Fibroblast of upper back skin (primary cell): ENCODE measurements at places on chromosomes 1 and 21.

DNA sequence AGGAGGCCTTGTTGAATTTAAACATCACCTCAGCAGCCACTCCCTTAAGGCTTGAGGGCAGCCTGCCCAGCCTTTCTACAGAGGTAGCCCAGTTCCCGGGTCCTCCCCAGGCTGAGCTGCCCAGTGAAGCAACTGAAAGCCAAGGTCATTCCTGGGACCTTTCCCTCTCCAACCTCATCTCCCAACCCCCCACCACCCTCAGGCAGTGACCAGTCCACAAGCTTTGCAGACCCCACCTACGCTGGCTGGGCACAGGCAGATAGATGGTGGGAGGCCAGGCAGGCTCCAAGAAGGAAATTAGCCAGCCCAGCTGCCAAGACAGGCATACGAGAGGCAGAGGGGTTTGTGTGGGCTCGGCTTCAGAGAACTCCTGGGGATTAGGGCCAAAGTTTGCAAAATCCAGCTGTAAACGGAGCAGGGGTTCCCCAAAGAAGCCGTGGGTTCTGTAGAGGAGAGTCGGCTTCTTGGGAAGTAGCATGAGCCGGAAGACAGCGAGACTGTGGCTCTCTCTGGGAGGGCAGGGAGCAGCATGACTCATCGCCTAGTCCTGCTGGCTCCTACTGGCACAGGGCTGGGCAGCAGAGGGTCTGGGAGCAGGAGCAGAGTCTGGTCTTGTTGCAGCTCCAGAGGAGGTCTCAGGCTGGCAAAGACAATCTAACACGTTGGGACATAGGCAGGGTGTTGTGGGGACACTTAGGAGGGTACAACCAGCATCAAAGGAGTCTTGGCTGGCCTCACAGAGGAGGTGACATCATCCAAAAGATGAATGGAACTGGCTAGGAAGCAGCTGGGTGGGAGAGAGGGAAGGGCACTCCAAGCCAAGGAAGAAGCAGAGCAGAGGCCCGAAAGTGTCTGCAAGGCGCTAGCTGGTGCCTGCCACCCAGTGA is 2.8 kb upstream of the ZC3H12A start:
- DNase-seq, result peak; percentile 90

DNA sequence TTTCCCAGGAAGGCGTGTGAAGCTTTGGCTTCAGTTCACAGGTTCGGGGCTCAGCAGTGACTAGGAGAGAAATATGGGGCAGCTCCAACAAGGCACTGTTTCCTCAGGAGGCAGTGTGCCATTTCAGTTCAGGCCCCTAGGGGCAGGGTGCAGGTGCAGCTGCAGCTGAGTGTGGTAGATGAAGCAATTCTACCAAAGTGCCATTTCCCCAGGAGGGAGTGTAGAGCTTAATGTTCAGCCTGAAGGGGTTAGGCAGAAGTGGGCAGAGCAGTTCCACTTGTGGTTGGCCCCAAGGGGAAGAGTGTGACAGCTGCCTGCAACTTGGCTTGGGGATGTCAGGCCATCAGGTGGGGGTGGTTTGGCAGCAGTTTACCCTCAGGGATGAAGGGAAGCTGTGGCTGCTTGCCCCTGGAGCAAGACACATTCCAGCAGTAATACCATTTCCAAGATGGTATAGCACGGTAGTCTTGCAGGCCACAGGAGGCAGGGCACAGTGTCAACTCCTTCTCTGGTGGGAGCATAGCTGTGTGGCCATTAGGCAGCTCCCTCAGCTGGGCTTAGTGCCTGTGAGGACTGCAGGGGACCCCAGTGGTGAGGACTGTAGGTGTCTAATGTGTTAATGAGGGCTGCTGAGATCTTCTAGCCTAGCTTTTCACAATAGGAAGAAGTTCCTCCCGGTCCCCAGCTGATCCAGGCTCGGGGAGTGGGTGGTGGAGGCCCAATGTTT is 34.7 kb downstream of the RGSL1 start:
- DNase-seq, result no peak

DNA sequence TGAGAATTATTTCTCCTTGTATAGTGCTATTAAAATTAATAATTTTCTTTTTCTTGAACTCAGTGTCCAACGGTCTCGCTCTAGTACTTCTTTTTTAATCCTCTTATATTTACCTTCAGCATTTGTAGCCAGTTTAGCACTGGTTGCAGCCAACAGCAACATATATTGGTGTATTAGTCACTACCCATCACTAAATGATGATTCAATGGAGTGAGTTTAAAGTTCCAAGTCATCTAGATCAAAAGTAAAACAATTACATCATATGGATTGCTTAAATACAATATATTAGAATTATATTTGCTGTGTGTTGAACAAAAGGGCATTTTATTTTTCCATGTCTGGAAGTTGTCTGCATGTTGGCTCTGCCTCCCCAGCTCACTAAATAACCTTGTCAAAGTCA is 591.8 kb downstream of the ADGRL2 start:
- peak; percentile 77 for DNase-seq

DNA sequence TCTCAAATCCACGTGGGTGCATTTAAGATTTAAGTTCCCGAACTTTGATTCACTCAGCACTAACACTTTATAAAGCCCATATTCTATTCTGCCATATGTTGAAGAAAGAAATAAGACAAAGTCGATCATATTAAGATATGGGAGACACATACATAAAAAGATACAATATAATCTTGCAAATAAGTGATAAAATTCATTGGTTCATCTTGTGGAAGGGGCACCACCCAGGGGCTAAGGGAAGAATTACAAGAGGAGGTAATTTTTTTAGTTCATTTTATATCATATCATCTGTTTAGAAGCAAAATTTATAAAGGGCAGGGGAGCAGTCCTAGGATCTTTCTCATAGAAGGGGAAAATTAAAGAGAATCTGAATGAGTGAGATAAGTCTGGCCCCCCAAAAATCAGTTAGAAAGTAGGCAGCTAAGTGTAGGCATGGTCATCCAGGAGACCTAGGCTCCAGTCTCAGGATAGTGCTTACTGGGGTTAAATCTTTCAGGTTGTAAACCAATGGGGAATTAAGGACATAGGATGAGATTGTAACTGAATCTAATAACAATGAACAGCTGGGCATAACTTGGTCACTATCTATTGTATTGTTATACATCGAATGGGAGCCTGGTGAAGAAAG is 124.2 kb upstream of the L1TD1 start:
- DNase-seq, result no peak

- peak; percentile 89 for DNase-seq
Measured at GRCh38 chr1:159829822-159830465, 3.3 kb downstream of the SLAMF8 start.

- no peak for DNase-seq
Measured at GRCh38 chr1:158107916-158108315, 72.8 kb upstream of the CD1D start.

DNA sequence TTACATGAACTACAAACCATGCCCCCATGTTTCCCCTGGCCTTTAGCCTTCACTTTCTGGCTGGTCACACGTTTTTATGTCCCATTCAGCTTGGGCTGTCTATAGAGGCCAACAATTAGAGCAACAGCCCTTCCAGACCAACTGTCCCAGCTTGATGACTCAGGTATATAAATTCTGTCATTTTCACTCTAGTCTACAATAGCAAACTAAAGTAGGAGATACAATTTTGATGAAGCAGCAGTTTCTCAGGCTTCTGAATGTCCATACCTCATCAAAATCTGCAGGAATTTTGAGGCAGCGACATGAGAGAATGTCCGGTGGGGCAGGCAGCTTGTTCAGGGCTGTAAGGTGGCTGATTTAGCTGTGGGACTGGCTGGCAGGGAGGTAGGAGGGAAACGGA is 45.6 kb upstream of the VAV3 start:
- no peak for DNase-seq

- DNase-seq, result no peak
Measured at GRCh38 chr1:150555971-150556865, 7.0 kb downstream of the ADAMTSL4 start.

DNA sequence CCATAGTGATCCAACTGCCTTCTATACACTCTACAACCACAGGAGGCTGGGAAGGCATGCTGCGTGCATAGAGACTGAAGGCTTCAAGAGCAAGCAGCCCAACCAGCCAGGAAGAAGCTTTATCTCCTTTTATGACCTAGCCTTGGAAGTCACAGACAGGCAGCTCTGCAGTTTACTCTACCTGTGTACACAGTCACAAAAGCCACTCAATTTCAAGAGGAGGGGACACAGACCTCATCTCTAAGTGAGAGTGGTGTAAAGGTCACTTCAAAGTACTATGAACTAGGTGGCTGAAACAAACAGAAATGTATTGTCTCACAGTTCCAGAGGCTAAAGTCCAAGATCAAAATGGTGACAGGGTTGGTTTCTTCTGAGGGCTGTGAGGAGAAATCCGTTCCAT is 69.6 kb upstream of the GJB5 start:
- DNase-seq, result no peak
